Fibroblast of skin of right biceps (primary cell): ENCODE measurements at places on chromosomes 12 and 14.

GRCh38 chr12:113812411-113813228 lies 153.5 kb downstream of the RBM19 start:
- DNase-seq = no peak

DNA sequence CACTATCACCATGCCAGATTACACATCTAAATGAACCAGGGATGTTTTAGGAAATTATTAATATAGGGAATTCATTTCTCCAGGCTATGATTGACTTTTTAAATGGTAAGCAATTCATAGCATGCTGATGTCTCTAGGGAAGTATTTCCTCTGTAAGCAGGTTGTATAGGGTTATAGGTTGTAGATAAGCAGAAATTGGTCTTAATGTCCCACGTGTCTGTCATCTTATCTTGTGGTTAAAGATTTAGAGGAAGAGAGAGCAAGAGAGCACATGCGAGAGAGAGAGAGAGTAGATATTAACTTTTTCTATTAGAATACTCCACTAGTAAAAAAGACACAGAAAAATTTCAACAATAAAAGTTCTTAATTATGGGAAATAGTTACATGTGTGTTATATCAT lies 32.6 kb downstream of the TRHDE start:
- no peak for DNase-seq

DNA sequence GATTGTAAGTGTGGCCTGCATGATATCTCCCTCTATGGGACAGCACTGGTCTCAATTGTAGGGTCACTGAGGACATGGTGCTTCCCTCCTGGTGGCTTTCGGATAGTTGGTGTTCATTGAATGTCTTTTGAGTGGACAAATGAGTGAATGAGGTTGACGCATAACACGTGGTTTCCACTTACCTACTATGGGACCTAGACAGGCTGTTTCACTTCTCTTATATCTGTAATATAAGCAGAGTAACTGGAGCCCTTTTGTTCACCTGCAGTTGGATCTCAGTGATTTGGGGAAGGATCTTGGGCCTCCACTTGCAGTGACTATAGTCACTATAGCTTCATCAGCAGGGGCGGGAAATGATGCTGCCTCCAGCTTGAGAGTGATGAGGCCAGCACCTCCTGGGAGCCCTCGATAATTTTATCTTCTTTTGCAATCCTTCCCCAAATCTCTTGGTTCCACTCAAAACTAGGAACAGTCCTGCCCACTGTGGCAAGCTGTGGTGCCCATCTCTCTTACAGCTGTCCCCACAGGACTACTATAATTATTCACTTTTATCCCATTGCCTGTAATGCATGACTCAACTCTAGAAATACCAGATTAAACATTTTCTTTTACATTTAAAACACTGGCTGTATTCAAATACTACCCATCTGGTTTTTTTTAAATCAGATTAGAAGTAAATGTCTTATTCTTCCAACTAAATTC lies 242.9 kb downstream of the CHST11 start:
- DNase-seq = no peak

DNA sequence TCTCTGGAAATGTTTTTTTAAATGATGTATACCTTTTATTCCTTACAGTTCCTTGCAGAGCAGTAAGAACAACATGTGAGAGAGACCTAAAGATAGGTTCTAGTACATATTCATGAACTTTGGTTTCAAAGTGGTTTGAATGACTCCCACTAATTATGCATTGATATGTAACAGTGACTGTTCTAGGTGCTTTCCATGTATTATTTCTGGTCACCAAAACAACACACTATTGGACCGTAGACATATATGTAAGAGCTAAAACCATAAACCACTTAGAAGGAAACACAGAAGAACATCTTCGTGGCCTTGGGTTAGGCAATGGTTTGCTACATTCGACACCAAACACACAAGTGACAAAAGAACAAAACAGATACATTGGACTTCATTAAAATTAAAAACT lies 37.9 kb downstream of the SOX5 start:
- DNase-seq = no peak

- no peak for DNase-seq
Measured at GRCh38 chr12:9707356-9707755, 25.5 kb downstream of the CLECL1 start.

DNA sequence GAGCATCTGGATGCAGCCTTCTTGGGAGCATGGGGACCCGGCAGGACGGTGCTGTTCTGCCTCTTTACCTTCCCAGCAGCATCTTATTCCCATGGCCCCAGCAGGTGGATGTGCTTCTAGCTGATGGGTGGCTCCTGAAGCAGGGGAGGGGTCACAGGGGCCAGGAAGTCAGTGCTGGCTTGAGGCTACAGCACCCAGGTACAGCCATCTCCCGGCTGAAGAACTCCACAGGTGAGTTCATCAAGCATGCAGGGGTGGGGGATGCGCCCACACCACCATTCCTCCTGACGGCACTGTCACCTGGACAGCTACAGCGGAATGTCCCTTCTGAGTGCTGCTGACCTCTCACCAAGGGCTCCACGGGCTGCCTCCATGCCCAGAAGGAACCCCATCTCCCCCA lies 57.3 kb downstream of the BCL11B start:
- no peak for DNase-seq

DNA sequence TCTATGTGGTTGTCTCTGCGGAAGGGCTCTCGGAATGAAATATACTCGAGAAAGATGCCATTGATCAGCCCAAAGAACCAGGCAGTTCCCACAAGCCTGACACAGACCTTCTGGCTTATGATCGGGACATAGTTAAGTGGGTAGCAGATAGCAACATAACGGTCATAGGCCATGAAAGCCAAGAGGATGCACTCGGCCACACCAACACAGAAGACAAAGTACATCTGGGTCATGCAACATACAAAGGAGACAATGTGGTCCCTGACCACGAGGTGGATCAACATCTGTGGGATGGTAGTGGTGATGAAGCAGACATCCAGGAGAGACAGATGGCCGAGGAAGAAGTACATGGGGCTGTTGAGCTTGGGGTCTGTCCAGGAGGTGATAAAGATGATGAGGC lies 326 bp downstream of the OR10AD1 start:
- no peak for DNase-seq

- peak; percentile 51 for DNase-seq
Measured at GRCh38 chr14:65461730-65462129, 49.2 kb downstream of the FUT8 start.

- no peak for DNase-seq
Measured at GRCh38 chr12:128323145-128323920, 56.4 kb downstream of the TMEM132C start.

- no peak for DNase-seq
Measured at GRCh38 chr14:53840444-53840843, 116.2 kb downstream of the BMP4 start.

DNA sequence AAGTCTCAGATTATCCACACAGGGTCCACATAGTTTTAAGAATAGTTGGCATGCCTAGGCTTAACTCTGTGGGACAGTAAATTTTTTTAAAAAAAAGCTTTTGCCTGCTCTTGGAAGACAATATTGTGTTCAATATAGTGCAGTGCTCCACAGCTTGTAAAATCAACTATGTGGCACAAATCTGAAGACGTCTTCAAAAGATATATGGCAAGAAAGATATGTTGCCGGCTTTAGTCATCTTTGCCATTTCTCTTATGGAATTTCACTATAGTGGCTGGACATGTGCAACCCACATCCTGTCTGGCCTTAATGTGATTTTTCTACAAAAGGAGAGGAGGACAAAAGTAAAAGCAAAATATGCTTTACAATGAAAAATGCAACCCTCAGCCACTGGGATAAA lies 90.5 kb downstream of the MGST1 start:
- no peak for DNase-seq

- peak; percentile 53 for DNase-seq
Measured at GRCh38 chr12:46677749-46678148, 148.0 kb downstream of the SLC38A4 start.

DNA sequence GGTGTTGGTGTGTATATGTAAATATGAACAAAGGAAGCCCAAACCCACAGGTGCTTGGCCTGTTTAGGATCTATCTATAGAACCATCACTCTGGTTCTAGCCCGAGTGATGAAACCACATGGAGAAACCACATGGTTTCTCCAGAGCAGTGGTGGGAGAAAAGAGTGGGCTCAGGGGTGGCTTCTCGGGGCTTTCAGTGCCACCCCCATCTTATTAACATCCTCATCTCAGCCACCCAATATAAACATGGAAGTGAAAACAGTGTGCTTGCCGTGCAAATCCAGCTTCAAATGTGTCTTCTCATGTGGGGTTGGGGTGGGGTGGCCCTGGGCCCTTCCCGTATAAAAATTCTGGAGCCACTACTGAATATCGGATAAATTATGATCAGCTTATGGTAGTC lies 109.0 kb downstream of the STAB2 start:
- DNase-seq = no peak

GRCh38 chr12:102010265-102010994 lies 51.4 kb downstream of the WASHC3 start:
- DNase-seq = peak; percentile 10

DNA sequence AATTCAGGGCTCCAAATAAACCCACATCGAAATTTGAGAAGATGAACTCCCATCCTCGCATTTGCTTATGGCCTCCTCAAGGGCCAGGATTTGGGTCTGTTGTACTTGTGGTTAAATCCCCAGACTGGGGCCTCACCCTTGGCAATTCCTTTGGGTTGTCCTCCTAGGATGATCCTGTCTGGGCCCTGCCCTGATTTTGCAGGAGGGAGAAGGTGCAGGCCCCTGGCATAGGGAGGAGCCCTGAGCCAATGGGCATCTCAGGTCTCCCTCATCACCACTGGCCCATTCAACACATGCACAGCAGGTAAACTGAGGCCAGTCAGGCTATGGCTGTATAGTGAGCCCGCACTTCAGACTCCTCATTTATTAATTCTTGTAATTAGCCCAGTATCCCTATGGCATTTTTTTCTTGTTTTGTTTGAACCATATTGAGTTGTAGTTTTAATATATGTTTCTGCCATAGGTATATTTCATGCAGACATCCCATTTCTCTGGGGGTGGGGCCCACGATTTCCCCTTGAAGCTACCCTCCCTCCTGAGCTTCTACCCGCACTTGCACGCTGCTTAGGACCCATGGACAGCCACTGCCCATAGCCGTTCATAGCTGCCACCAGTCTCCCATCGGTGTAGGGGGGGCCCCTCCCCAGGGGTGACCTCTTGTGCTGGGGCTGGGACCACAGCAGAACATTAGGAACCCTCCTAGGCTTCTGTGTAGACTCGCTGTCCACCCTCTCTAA lies 67.1 kb upstream of the DDX11 start:
- no peak for DNase-seq

GRCh38 chr14:91225025-91225424 lies 19.5 kb downstream of the GPR68 start:
- peak; percentile 17 for DNase-seq

DNA sequence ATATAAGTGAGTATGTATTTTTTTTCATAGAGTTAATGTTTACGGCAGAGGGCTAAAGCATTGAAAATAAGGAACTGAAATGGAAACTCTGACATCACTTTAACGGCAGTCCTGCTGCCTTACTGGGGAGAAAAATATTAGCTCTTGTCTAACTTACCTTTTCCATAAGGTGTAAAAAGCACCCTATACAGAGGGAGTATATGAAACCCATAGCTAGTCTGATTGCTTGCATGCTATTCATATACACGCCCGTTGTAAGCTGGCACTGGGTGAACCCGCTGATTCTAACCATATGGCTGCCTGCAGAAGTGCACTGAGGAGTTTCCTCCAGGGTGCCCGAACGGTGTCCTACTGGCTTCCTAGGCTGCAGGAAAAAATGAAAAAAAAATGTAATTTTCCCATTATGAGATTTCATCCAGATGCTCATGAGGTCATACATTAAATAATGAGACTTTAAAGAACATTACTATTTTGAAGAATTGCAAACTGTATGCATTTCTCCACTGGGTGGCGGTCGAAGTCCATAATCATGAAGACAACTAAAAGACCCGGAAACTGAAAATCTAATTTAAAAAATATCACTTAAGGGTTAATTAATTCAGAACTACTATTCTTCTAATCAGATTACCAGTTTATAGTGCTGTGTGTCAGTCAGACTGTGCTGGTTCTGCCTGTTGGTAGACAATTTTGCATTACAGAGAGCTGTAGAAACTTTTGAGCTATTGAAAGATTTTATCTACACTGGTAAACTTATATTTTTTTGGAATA lies 144.7 kb downstream of the ALX1 start:
- peak; percentile 17 for DNase-seq

- DNase-seq = no peak
Measured at GRCh38 chr12:123741937-123742572, 20.0 kb upstream of the DNAH10 start.

DNA sequence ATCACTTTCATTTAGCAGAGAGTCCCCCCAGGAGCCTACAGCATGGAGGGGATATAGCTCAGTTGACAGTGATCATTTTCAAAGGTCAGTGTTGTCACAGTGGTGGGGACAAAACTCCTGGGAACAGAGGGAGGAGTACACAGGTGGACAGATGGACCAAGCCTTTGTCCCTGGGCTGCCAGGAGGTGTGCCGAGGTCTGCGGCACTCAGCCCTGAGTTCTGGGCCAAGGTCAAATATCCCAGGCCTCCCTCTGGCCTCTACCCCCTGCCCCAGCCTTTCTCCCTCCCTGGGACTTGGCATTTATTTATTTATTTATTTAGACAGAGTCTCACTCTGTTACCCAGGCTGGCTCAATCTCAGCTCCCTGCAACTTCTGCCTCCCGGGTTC lies 24.8 kb downstream of the CALM1 start:
- DNase-seq = no peak

- DNase-seq = peak; percentile 62
Measured at GRCh38 chr12:24820872-24821271, 128.0 kb downstream of the BCAT1 start.

- DNase-seq = peak; percentile 1
Measured at GRCh38 chr12:87728931-87729593, 300.1 kb downstream of the C12orf50 start.

DNA sequence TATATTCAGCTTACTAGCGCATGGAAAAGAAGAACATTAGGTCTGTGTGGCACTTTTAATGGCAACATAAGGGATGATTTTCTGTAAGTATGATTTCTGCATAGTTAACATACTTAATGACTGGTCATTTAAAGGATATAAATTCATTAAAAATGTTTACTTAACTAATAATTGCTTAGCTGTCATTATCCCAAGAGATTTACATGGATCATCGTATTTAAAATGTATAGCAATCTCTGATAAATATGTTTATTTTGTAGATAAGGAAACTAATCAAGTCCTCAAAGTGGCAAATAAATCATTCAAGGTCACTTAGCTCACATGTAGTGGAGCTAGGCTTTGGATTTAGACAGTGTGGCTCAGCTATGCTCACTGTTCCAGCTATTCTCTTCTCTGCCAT lies 158.6 kb downstream of the OTOGL start:
- no peak for DNase-seq

DNA sequence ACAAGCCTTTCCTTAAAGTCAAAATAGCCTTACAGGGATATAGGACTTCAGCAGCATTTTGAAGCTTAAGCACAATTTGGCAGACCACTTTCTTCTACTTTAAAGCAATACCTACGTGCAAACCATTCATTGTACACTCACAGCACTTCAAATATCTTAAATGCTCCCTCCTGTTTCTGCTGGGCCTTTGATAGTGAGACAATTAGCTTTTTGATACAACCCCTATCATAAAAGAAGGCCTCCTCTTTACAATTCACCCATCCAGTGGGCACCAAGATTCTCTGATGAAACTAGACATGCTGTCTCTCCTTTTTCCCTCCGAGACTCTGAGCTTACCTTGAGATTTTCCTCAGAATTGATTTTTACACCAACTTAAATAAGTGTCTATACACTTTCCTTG lies 157.5 kb upstream of the FAR2 start:
- DNase-seq = no peak

GRCh38 chr12:95977764-95978305 lies 18.3 kb downstream of the HAL start:
- DNase-seq = no peak

GRCh38 chr12:8664228-8664913 lies 1.7 kb upstream of the MFAP5 start:
- no peak for DNase-seq

- DNase-seq = no peak
Measured at GRCh38 chr12:88947486-88948043, 367.3 kb upstream of the KITLG start.
